Ovary (tissue), 10 donors: ENCODE measurements at places on chromosomes 12 and 14.

DNA sequence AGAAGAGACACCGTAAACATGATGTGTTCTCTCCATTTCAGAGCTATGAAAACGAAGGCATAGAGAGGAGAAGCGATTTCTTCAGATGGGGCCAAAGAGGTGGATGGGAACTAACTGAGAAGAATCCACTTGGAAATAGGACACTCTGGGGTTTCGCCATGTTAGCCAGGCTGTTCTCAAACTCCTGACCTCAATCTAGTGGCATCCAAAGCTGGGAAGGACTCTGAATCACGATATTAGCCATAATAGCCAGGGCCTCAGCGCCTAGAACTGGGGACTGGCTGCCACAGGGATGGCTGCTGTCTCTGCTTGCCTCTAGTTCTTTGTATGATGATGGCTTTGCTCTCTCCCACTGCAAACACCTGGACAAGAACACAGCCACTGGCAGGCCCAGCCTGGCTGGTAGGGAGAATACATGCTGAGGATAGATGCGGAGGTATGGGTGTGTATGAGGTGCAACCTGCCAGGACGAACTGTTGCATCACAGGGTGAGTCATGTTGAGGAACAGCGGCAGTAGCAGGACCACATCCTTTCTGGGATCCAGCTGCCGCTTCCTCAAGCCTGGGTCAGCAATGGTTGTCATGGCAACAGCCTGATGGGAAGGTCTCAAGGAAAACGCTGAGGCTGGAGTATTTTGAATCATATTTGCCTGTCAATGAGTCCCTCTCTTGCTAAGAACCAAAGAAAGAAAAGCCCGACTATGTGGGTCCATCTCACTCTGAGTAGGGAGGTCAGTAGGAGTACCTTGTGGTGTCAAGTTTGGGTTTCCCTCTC lies 31.1 kb downstream of the CCDC177 start:
- no peak for DNase-seq

- no peak for DNase-seq
Measured at GRCh38 chr12:122282061-122282460, 15.8 kb upstream of the VPS33A start.

- DNase-seq: no peak
Measured at GRCh38 chr12:13304924-13305323, 108.4 kb downstream of the EMP1 start.

GRCh38 chr12:71752891-71753290 lies 1.8 kb upstream of the RAB21 start:
- no peak for DNase-seq
